ENCODE measurements at places on chromosomes 1 and 21.

- DNase-seq: no peak
Observed at GRCh38 chr1:2091611-2092604, 41.7 kb downstream of the PRKCZ start.

DNA sequence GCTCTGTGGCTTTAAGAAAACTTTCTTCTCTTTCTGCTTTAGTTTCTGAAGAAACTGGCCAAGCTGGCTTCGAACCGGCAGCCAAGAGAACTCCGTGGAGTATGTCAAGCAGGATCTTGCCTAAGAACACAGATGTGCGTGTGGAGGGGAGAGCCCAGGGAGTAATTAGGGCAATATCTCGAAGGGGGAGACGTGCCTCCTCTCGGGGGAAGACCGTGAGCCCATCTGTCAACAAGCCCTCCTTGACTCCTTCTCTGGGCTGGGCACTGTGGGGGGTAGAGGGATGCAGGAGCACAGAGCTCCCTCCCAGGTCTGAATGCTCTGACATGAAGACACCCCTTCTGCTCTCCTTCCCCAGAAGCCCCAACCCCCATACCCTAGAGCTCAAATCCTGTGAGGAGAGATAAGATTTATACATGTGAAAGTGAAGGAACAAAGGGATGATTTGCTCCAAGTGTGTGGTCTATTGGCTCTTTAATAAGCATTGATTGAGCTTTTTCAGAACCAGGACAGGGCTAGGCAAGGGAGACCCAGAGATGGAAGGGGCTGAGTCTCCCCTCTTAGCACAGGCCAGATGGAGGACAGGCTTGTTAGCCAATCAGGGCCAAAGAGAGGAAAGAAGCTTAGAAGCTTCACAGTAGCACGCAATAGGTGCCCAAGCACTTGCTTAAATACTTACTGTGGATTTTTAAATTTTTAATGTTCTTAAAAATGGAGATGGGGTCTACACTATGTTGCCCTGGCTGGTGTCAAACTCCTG, 37.5 kb downstream of the EDN2 start:
- DNase-seq: no peak

- peak; percentile 5 for DNase-seq
Observed at GRCh38 chr1:233328142-233328921, 808 bp downstream of the MAP3K21 start.

DNA sequence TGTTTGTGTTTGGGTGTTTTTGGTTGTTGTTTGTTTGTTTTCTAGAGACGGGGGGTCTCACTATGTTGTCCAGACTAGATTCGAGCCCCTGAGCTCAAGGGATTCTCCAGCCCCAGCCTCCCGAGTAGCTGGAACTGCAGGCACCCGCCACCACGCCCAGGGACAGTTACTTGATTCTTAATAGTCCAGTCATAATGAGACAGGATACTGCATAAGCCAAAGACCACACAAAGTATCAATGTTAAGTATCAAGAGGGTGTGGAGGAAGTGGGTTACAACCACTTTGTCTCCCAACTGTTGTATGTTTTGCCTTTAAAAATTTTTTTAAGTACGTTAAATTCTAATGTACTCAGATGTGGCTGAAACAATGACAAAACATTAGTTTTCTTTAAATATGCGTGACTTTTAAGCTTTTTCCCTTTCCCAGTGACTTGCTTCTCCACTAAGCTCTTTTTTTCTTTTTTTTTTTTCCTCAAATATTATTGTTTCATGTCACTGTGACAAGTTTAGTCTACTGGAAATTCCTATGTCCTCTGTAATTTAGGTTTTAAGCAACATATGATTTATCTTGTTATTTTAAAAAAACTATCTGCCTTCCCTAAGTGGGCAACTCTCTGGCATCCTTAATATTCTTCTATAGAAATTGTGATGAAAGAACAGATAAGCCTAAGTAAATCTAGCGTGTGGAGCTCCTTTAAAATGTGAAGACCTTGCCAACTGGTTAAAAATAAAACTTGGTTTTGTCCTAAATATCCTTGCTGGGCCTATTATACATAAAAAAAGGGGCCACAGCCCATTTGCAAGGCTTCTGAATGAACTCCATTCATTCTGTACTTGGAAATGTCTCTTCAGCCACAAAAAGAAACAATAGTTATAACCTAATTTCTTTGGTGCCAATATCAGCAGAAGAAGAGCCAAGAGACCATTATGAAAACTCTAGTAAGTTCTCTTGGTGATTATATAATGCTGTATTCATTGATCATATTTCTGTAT, 56.2 kb upstream of the DPH5 start:
- peak; percentile 28 for DNase-seq

- DNase-seq: no peak
Observed at GRCh38 chr21:31397515-31397926, 53.5 kb upstream of the TIAM1 start.

DNA sequence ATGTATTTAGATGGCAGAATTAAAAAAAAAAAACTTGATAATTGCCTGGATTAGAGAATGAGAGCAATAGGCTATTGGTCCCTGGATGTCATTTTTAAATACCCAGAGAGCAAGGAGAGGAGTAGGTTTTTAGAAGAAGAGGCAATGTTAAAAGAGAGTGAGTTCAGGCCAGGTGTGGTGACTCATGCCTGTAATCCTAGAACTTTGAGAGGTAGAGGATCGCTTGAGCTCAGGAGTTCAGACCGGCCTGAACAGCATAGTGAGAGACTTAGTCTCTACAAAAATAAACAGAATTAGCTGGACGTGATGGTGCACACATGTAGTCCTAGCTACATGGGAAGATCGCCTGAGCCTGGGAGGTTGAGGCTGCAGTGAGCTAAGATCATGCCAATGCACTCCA, 15.9 kb upstream of the MUTYH start:
- DNase-seq: no peak

DNA sequence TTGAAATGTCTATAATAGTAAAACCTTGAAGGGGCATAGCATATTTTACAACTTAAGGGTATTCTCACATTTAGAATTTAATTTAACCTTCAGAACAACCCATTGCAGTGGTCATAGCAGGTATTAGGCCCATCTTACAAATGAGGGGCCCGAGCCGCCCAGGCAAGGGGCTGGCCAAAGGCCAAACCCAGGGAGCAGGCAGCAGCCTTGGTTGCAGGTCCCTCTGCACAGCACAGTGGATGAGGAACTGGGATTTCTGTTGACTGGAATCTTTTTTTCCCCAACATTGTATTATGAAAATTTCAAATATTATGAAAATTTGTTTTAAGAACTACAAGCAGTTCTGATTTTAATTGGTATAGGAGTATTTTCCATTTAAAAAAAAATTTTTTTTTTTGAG, 33.2 kb downstream of the CCSAP start:
- no peak for DNase-seq
